ENCODE measurements at places on chromosomes 5 and 9. TPM values are rescaled to one million over a fixed set of nuclear protein-coding genes. Genes with fewer than 3 reads are reported as not detected.

Gene SHOC1
- polyA plus RNA-seq = not detected

Gene TSC1
- polyA plus RNA-seq = 16.2 TPM

Gene CERCAM
- 10.7 TPM for polyA plus RNA-seq

Gene EGR1
- 13.9 TPM for polyA plus RNA-seq

Gene MOB3B
- 0.95 TPM for polyA plus RNA-seq

Gene TYRP1
- polyA plus RNA-seq = 15.6 TPM

Gene EFNA5
- 6.1 TPM for polyA plus RNA-seq

Gene BNC2
- 0.69 TPM for polyA plus RNA-seq

Gene DMGDH
- polyA plus RNA-seq = 0.25 TPM
